Gastrocnemius medialis (tissue), 4 donors: ENCODE measurements at places on chromosomes 7 and 10. TPM values are rescaled to one million over a fixed set of nuclear protein-coding genes. Genes with fewer than 3 reads are reported as not detected.

DNA sequence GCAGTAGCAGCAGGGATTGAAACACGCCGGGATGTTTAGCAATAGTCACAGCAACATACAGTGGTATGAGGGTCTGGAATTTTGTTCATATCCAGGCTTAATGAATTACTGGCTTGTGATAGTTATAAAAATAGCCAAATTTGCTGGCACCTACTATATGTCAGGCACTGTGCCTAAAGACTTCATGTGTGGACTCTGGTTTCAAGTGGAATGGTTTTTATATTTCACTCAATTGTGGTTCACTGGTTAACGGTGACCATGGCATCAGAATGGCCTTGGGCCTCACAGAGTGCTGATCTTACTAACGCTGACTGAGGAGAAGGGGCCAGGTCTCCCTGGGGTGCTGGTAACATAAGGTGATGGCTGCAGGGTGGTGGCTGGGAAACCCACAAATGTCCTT lies 55.7 kb downstream of the CELF2 start:
- no peak for DNase-seq

The PRKCQ gene
- total RNA-seq = 31.0 TPM

The NUTM2A gene
- 0.35 TPM for total RNA-seq

GRCh38 chr10:106440355-106440754 lies 724.2 kb downstream of the SORCS1 start:
- DNase-seq = no peak

DNA sequence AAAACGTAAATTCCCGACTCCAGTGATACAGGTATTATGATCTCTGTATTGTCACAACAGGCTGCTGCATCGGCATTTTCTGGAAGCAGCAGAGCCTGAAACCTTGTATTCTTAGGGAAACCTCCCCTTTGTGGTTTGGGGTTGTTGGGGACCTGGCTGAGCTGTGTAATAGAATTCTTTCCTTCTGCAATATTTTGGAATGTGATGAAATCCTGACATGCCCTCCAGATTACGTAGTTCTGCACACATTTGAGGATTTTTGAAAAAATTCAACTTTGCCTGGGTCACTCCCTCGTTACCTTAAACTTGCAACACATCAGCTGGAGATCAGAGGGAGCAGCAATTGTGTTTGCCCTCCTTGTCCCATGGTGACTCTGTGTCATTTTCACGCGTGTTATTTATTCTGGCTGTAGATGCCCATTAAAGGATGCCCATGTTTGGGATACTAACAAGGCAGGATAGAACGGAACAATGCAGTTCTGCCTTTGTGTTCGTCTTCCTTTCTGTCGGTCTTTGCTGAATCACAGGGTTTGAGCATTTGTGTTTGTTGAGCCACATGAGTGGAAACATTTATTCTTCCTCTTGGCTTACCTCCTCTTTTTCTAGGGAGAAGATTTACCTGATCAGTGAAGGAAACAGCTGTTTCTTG lies 181.7 kb downstream of the TCF7L2 start:
- DNase-seq = peak; percentile 46
